ENCODE measurements at places on chromosomes 2 and 18. TPM values are rescaled to one million over a fixed set of nuclear protein-coding genes. Genes with fewer than 3 reads are reported as not detected.

ANKAR gene
- 6.4 TPM for total RNA-seq

CELF4 gene
- total RNA-seq, result 0.22 TPM

GPBAR1 gene
- 0.26 TPM for total RNA-seq

RPS27A gene
- 580 TPM for total RNA-seq

LYPD6 gene
- total RNA-seq, result 0.82 TPM

DNA sequence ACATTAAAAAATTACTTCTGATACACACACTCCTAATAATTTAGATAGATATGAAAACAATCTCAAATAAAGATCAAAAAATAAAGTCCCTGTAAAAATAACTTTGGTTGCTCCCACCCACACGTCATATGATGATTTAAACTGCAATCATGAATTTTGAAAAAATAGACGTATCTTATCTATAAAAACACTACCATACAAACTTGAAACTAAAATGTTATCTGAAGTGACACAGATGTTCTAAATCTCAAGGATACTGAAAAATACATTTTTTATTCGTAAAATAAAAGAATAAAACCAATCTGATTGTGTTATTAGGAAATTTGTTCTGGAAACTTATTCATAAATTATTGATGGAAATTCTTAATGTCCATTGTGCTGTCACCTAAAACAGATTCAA lies 8.1 kb upstream of the BOLA3 start:
- DNase-seq, result no peak
- no peak overlapping the region for H3K4me3 ChIP-seq
- H3K27me3 ChIP-seq, result no peaks in the 10 kb centered on the region
- H3K36me3 ChIP-seq, result peaks cover 27% of the 10 kb centered on the region

DNA sequence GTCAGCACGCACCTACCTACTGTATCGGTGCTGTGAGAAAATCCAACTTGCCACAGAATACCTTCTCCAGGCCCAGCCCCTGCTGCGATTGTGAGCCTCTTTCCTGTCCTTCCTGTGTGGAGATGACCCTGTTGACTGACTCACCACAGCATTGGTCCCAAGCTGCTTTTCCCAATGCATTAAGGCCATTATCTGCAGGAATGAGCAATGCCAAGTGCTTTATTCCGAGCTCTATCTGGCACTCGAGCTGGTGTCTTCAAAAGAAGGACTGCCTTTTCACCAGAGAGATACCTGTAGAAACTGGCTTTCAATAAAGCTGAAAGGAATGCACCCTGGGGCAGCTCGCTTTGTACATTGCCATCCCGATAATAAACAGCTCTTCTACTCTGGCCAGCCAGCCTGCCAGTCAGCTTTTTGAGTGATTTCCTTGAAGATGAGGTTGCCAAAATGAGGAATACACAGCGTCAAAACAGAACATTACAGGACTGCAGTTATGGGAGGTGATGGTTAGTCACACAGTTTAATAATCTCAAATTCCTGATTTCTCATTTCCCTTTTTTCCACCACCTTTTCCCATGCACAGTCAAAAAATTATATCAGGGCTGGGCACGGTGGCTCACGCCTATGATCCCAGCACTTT lies 8.3 kb upstream of the RNF103 start:
- H3K4me1 ChIP-seq, result peaks cover 4% of the 10 kb centered on the region
- no peak overlapping the region for H3K4me3 ChIP-seq
- H3K27ac ChIP-seq, result no peak overlapping the region
- H3K27me3 ChIP-seq, result peaks cover 2% of the 10 kb centered on the region

- no peaks in the 10 kb centered on the region for H3K36me3 ChIP-seq
- H3K4me3 ChIP-seq, result no peak overlapping the region
- no peak for DNase-seq
- H3K27ac ChIP-seq, result no peak overlapping the region
These were observed 319.7 kb downstream of the SOX11 start for GRCh38 chr2:6011921-6012320.

- no peak overlapping the region for H3K27ac ChIP-seq
- no peak overlapping the region for H3K4me3 ChIP-seq
- H3K4me1 ChIP-seq, result peaks cover 8% of the 10 kb centered on the region
- H3K27me3 ChIP-seq, result peaks cover 3% of the 10 kb centered on the region
These were observed 229.5 kb upstream of the MEX3C start for GRCh38 chr18:51426996-51427395.

GRCh38 chr18:34483198-34483597 lies 226.9 kb upstream of the DTNA start:
- no peaks in the 10 kb centered on the region for H3K4me1 ChIP-seq
- H3K36me3 ChIP-seq, result no peaks in the 10 kb centered on the region
- H3K4me3 ChIP-seq, result no peak overlapping the region
- peaks cover 42% of the 10 kb centered on the region for H3K27me3 ChIP-seq
- H3K27ac ChIP-seq, result no peak overlapping the region
- DNase-seq, result no peak

GRCh38 chr2:33788044-33788443 lies 188.9 kb upstream of the FAM98A start:
- H3K36me3 ChIP-seq, result no peaks in the 10 kb centered on the region
- H3K4me3 ChIP-seq, result no peak overlapping the region

GRCh38 chr2:36960005-36960675 lies 6.2 kb downstream of the STRN start:
- DNase-seq, result no peak
- peaks cover 5% of the 10 kb centered on the region for H3K36me3 ChIP-seq
- peaks cover 40% of the 10 kb centered on the region for H3K4me1 ChIP-seq
- H3K4me3 ChIP-seq, result no peak overlapping the region

DNA sequence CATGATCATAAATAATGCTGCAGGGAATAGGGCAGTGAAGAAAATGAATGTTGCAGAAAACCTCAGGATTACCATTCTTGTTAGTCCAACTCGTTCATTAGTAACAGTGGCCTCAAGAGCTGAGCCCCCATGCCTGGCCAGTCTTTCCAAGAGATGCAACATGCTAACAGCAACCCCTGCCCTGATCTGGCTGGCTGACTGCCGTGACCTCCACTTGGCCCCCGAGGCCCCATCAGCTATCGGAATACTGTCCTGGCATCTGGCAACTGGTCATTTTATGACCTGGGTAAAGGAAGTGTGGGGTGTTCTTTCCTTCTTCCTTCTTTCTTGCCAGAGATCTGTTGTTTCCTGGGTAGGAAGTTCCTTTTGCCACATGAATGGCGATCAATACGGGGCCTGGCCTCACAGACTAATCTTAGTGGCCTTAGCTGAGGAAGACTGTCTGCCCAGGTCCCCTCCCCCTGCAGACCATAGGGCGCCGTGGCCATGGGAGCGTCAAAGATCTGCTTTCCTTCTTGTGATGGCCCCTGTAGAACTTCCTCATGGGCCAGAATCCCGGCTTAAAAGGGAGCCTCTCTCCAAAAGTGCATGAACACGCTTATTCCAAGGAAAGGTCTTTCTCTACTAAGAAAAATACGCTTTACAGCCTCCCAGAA lies 10.6 kb upstream of the TRABD2A start:
- H3K27ac ChIP-seq, result no peak overlapping the region
- no peak for DNase-seq
- no peaks in the 10 kb centered on the region for H3K27me3 ChIP-seq
- H3K4me1 ChIP-seq, result peaks cover 32% of the 10 kb centered on the region

DNA sequence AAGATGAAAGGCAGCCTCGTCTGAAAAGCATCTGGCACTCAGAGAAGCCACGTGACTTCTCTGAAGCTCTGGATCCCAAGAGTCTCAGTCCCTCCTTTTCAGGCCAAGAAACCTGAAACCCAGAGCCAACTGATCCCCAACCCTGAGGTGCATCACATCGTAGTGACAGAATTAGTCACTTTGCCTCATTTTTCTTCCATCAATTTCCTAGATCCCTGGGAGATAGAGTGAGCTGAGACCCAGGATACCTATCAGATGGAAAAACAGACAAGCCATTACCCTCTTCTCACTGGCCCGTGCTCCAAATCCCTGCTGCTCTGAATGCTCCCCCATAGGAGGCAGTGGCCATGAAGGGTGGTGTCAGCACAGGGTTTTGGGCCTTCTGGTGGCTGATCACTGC lies 113.1 kb downstream of the ALK start:
- DNase-seq, result no peak
- no peaks in the 10 kb centered on the region for H3K4me1 ChIP-seq
- no peaks in the 10 kb centered on the region for H3K36me3 ChIP-seq
- no peak overlapping the region for H3K27ac ChIP-seq

GRCh38 chr2:20496076-20496872 lies 49.4 kb downstream of the RHOB start:
- DNase-seq, result no peak
- H3K4me3 ChIP-seq, result no peak overlapping the region
- no peaks in the 10 kb centered on the region for H3K27me3 ChIP-seq
- H3K27ac ChIP-seq, result no peak overlapping the region

DNA sequence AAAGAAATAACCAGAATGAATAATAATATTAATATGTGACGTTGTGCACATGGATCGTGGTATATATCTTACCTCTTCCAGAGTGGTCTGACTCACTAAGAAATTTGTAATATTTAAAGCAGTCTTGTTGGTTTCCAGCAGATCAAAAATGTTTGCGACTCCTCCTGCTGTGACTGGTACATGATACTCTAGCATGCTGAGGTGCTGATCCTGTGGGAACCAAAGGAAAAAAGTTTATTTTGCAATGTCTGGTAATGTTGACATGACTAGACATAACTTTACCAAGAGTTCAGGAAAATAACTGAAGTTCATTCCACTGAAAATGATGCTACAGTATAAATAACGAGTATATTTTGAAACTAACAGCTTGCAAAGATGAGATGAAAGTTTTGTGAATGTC lies 124.5 kb upstream of the BARD1 start:
- peak overlapping the region; percentile 86 for H3K27ac ChIP-seq
- peaks cover 2% of the 10 kb centered on the region for H3K36me3 ChIP-seq
- no peak for DNase-seq
- H3K4me1 ChIP-seq, result peaks cover 24% of the 10 kb centered on the region
- no peaks in the 10 kb centered on the region for H3K27me3 ChIP-seq

DNA sequence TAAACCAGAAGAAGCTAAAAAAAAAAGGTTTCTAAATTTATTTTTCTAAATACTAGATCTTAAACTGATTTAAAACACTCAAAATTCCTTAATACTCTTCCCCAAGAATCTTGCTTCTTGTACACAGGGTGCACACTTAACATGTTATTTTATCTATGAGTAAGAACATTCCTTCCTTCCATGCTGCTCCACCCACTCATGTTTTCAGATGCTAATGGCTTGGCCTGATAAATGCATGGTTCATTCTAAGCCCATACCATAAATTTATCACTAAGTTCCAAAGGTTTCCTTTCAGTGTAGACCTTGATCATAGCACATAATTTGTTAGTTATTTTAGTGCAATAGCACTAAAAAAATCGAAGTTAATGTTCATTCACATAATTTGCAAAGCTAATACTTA lies 8.1 kb downstream of the FBXO48 start:
- H3K36me3 ChIP-seq, result no peaks in the 10 kb centered on the region
- no peak overlapping the region for H3K4me3 ChIP-seq
- no peaks in the 10 kb centered on the region for H3K27me3 ChIP-seq
- H3K4me1 ChIP-seq, result peaks cover 15% of the 10 kb centered on the region

DNA sequence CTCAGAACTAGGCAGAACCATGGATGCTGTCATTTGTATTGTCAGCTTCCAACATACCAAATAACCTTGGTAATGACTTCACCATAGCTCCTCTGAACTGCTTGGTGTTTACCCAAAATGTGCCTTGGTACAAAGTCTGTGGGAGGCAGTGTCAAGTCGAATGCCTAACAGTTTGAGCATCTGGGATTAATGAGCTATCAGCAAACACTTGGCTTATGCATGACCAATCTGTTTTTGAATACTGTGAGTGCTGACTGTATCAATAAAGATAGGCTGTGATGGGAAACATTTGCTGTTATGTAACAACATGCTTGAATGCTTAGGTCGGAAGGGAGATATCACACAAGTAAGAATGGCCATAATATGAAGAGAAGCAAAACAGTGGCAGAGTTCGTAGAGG lies 455.4 kb downstream of the CMPK2 start:
- no peak overlapping the region for H3K27ac ChIP-seq
- H3K36me3 ChIP-seq, result no peaks in the 10 kb centered on the region
- DNase-seq, result no peak

GRCh38 chr2:21257621-21258020 lies 133.9 kb downstream of the TDRD15 start:
- no peaks in the 10 kb centered on the region for H3K36me3 ChIP-seq
- peaks cover 33% of the 10 kb centered on the region for H3K4me1 ChIP-seq
- peak overlapping the region; percentile 17 for H3K4me3 ChIP-seq

DNA sequence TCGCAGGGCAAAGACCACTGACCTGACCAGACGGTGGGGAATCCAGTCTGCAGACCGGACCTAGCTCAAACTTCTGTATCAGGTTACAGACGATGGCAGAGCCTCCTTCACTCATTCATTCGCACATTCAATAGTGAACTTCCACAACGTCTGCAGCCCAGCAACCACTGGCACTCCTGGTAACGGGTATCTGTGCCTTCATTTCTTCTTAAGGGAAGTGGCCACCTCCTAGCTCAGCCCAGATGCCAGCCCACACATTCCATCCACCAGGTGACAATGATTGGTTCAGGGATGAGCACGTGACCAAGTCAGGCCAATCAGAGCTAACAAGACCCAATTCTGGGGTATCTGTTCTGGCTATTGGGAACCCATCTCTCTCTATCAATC lies 15.9 kb upstream of the ARMC9 start:
- no peak for DNase-seq
- no peaks in the 10 kb centered on the region for H3K27me3 ChIP-seq
- peaks cover 44% of the 10 kb centered on the region for H3K4me1 ChIP-seq

GRCh38 chr18:46761059-46761769 lies 4.4 kb upstream of the ST8SIA5 start:
- no peak overlapping the region for H3K27ac ChIP-seq
- H3K4me1 ChIP-seq, result peaks cover 12% of the 10 kb centered on the region
- H3K27me3 ChIP-seq, result peaks cover 44% of the 10 kb centered on the region
- H3K36me3 ChIP-seq, result no peaks in the 10 kb centered on the region

GRCh38 chr2:5098286-5098685 lies 593.9 kb upstream of the SOX11 start:
- H3K27ac ChIP-seq, result no peak overlapping the region
- no peaks in the 10 kb centered on the region for H3K36me3 ChIP-seq
- DNase-seq, result no peak
- H3K4me1 ChIP-seq, result no peaks in the 10 kb centered on the region

DNA sequence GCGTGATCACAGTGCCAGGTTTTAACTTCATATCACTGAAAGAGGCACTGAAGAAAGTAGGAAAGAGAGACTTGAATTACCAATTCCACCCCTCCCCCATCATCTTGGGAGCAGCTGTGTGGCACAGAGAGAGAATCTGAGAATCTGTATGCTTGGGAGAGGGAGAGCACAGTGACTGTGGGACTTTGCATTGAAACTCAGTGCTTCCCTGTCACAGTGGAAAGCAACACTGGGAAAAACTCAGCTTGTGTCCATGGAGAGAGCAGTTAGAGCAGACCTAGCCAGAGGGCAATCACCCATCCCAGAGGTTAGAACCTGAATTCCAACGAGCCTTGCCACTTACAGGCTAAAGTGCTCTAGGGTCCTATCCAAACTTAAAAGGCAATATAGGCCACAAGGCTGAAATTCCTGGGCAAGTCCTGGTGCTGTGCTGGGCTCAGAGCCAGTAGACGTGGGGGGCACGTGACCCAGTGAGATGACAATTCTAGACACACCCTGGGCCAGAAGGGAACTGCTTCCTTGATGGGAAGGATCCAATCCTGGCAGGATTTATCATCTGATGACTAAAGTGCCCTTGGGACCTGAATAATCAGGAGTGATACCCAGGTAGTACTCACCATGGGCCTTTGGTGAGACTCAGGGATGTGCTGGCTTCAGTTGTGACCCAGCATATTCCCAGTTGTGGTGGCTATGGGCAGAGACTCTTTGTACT lies 15.5 kb upstream of the ABCB11 start:
- H3K27ac ChIP-seq, result no peak overlapping the region
- H3K4me1 ChIP-seq, result no peaks in the 10 kb centered on the region
- no peak for DNase-seq
- no peak overlapping the region for H3K4me3 ChIP-seq

GRCh38 chr2:102155703-102156515 lies 13.4 kb downstream of the IL1R1 start:
- no peak for DNase-seq
- H3K36me3 ChIP-seq, result peaks cover 31% of the 10 kb centered on the region
- no peak overlapping the region for H3K4me3 ChIP-seq

All from chondrocyte (in vitro differentiated cells).